NCI-H510A treated with DMSO at 0.1 percent for 48 hours (cell line): ENCODE measurements at places on chromosomes 11 and 22.
A peak's percentile ranks its signal among the peaks of the same experiment; 100 is the strongest.

- no peak for DNase-seq
Measured at GRCh38 chr11:38530226-38530625, 1932.2 kb upstream of the RAG2 start.

DNA sequence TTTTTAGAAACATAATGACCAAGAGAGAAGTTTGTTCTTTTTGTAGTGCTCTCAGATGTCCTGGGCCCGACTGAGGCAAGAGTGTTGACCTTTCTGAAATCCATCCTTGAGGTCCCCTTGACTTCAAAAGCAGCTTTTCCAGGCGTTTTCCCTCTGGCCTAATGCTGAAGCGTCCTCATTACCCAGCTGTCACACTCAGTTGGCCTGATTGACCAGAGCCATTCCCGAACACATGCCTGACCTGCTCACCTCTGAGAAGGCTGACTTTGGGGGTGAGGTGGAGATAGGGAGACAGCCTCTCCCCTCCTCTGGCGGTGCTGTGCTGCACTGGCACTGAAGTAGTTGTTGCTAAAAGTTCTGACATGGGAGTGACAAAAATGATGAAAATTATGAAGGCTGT lies 66.9 kb downstream of the ALX4 start:
- no peak for DNase-seq

- no peak for DNase-seq
Measured at GRCh38 chr11:112425121-112425520, 164.5 kb upstream of the PLET1 start.

DNA sequence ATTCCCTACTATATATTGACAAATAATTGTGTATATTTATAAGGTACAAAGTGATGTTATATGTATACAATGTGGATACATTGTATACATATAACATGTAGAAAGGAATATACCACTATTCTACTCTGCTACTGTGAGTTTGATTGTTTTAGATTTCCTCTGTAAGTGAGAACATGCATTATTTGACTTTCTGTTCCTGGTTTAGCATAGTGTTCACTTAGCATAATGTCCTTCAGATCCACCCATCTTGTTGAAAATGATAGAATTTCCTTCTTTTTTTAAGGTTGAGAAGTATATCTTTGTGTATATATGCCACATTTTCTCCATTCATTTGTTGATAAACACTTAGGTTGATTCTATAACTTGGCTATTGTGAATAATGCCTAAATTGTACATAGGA lies 140.8 kb upstream of the BDNF start:
- DNase-seq, result no peak

- no peak for DNase-seq
Measured at GRCh38 chr11:326842-327580, 6.4 kb upstream of the IFITM3 start.

DNA sequence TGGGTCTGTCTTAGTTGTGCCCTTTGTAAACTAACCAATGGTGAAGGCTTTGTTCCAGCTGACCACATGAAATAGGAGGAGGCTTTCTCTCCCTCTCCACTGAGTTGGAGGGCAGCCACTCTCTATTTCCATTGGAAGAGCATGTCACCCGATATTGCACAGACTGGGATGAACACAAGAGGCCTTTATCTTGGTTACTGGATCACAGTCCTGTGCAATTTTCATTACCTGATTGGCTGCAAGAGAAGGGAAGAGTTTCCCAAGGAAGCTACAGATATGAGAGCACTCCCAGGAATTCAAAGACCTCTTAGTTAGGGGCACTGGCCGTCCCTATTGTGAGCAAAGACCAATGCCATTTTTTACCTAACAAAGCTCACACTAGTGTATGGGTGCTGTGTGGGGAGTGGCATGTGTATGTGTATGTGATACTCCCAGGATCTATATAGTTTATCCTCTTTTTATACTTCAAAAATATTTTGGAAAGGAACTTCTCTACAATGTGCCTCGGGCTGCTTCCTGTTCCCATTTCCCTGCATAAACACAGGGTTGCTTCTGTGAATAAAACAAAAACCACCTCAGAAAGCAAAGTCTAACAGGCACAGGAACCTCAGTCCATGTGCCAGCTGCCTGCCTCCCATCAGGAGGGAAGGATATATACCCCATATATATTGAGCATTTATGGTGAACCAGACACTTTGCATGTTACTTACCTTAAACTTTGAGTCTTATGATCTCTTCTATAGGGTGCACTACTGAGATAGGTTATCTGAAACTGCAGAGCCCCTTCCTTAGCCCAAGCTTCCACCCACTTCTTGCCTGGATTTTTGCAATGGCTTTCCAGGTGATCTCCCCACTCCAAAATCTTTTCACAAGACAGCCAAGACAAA lies 126.5 kb downstream of the RASSF10 start:
- DNase-seq, result peak; percentile 86

- DNase-seq, result no peak
Measured at GRCh38 chr11:33737362-33737821, 1.2 kb upstream of the CD59 start.

GRCh38 chr11:83583757-83584366 lies 297.7 kb upstream of the CCDC90B start:
- no peak for DNase-seq

- no peak for DNase-seq
Measured at GRCh38 chr22:42202048-42202447, 68.4 kb downstream of the TCF20 start.
